Stimulated activated CD4-positive, alpha-beta T cell treated with anti-CD3 and anti-CD28 coated beads, TNF-alpha, amount 100 ng/mL, for 1 hour (primary cell): ENCODE measurements at places on chromosomes 5 and 9.

DNA sequence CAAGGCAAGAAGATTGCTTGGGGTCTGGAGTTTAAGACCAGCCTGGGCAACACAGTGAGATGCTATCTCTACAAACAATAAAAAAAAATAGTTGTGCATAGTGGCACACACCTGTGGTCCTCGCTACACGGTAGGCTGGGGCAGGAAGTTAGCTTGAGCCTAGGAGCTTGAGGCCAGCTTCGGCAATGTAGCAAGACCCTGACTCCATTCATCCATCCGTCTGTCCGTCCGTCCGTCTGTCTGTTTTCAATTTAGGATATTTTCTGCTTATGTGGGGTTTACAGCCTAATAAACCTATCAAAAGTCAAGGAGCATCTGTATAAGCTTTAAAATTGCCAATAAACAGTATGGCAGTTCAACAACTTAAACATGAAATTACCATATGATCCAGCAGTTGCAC is 19.7 kb downstream of the HMGCR start:
- no peak for DNase-seq

GRCh38 chr9:126326228-126327005 is at the start of gene MVB12B:
Gene MVB12B, plus strand, starts transcription at chr9:126326829. Its CDS starts 101 bp downstream, at chr9:126326930.
- peak; percentile 27 for DNase-seq

GRCh38 chr9:93222890-93223259 is 38.9 kb downstream of the WNK2 start:
- DNase-seq: no peak

- no peak for DNase-seq
These were observed 63.0 kb downstream of the CEP120 start for GRCh38 chr5:123360201-123360571.

DNA sequence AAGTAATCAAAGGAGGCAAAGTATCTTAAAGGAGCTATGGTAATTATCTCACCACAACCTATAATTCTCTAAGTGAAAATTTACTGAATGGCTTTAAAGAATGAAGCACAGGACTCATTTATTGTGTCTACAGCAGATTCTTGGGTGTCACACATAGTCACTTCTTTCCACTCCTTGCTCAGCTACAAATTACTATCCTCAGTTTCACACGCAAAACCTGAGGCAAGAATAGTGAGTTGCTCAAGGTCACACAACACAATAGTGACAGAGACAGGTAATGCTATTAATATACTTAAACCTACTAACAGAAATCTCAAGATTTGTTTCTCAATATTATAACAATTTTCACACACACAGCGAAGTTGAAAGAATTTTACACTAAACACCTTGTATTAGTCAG is 120.9 kb upstream of the STK32A start:
- DNase-seq: no peak

- no peak for DNase-seq
These were observed 76.4 kb downstream of the MEGF10 start for GRCh38 chr5:127367029-127367428.
